ENCODE measurements at places on chromosomes 4 and X. TPM values are rescaled to one million over a fixed set of nuclear protein-coding genes. Genes with fewer than 3 reads are reported as not detected.
A peak's percentile ranks its signal among the peaks of the same experiment; 100 is the strongest.

GRCh38 chrX:123731987-123732669 is 724 bp downstream of the THOC2 start:
- peak; percentile 54 for DNase-seq

DNA sequence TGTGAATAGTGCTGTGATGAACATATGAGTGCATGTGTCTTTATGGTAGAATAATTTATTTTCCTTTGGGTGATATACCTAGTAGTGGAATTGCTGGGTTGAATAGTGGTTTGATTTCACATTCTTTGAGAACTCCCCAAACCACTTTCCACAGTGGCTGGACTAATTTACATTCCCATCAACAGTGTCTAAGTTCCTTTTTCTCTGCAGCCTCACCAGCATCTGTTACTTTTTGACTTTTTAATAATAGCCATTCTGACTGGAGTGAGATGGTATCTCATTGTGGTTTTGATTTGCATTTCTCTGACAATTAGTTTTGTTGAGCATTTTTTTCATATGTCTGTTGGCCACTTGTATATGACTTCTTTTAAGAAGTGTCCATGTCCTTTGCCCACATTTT is 29.1 kb downstream of the JADE3 start:
- peak; percentile 77 for DNase-seq

DNA sequence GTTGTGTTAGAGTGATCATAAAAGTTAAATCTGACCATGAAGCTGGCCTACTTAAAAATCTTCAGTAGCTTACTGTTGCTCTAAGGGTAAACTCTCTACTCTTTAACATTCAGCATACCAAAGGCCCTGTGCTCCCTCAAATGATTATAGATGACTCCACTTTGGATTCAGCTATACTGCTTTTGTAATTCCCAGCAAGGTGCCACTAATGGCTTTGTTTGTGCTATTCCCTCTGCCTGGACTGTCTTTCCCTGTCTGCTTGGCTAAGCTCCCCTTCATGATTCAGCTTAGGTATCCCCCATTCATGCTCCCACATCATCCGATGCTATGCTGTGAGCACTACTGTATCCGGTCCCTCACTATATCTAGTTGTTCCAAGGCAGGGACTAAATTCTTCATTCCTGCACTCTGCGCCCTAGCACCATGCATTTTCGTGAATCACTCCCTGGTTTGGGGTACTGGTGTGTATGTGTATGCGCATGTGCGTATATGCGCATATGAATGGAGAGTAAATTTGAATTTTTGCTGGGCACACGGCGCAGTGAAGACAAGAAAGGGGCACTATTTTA is 453 bp upstream of the PBDC1 start:
- DNase-seq, result no peak

The ENPEP gene
- 0.15 TPM for total RNA-seq

GRCh38 chr4:16641971-16642370 is 256.5 kb downstream of the LDB2 start:
- DNase-seq, result no peak

DNA sequence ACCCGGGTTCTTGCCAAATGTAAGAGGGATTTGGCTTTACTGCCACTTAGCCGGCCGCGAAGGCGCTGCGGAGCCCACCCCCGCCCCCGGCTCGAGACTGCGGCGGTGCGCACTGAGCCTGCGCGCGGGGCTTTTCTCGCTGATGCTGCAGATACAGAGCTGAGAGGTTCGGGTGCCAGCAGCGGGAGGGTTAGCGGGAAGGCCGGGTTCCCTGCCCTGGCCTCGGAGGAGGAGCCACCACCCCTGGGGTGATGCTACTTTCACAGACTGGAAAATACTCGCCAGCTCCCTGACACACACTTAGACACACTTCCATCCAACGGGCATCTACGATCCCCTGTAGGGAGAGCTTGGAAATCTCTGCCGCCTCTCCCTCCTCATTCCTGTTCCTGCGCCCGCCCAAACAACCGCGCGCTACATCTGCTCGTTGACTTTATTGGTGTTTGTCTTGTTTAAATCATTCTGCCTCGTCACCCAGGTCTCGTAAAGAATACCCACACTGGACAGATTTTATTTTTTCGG is 2.1 kb upstream of the PCDH7 start:
- peak; percentile 25 for DNase-seq

DNA sequence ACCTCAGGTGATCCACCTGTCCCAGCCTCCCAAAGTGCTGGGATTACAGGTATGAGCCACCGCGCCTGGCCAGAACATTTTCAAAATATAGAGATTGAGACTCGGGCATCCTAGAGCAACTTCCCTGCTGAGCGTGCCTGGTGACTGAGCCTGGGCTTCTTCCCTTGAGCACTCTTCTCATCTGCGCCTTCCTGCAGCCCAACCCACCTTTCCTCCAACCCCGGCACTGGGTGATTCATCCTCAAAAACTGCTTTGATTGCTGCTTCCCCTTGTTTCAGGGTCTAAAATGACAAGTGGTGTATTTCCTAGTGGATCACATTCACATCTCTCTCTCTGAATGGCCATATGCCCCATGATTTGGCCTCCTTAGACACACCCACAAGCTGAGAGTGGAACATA is 37.8 kb downstream of the PHKA2 start:
- DNase-seq, result no peak

The TMSB15A gene
- total RNA-seq, result 21.5 TPM

The RAB33A gene
- total RNA-seq, result 0.42 TPM

DNA sequence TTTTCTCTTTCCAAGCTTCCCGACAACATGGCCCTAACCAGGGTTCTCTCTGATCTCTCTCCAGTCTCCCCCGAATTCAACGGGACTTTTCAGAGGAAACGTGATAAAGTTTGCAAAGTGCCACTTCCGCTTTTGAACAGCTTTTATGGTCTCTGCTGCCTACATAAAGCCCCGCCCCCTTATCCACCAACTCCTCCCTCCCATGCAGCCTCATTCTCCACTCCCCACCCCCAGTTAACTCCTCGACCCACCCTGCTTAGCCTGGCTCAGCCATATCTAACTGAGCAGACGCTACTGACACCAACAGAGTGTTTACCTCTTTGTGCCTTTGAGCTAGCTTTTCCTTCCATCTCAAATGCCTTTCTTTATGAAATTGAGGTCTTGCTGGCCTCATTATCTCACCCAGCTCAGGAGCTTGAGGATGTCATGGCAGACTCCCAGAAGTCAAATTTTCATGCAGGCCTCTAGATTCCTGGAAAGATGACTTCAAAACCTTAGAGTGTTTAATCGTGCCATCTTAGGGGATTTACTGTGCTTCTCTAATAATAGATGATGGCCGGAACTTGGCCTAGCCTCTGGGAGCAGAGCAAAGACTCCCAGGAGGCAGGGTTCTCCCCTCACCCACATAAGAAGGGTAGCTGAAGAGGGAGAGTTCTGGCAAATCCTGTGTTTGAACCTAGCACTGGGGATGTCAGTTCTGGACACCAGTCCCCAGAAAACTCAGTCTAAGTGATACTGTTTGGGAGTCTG is 606.0 kb downstream of the BCOR start:
- DNase-seq, result no peak

DNA sequence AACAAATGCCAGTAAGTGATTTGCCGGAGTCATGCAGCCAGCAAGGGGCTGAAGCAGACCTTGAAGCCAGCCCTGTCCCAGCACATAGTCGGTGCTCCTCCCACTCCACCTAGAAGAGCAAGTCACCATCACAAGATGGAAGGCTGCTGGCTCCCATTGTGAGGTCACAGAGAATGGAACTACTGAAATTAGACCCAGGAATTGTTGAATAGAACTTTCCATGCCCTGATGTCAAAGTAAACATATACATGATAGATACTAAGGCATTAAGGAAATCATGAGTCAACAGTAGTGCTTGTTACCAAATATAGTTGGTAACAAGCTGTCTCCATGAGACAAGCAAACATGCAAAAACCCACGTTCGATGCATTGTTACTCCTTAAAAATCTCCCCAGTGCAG is 177.1 kb upstream of the MID1 start:
- DNase-seq, result peak; percentile 45

GRCh38 chrX:65508851-65509250 is 25.7 kb downstream of the LAS1L start:
- no peak for DNase-seq

The SMARCA1 gene
- 95.1 TPM for total RNA-seq

The SCOC gene
- 83.0 TPM for total RNA-seq
